ENCODE measurements at places on chromosomes 5 and 9.
A peak's percentile ranks its signal among the peaks of the same experiment; 100 is the strongest.

DNA sequence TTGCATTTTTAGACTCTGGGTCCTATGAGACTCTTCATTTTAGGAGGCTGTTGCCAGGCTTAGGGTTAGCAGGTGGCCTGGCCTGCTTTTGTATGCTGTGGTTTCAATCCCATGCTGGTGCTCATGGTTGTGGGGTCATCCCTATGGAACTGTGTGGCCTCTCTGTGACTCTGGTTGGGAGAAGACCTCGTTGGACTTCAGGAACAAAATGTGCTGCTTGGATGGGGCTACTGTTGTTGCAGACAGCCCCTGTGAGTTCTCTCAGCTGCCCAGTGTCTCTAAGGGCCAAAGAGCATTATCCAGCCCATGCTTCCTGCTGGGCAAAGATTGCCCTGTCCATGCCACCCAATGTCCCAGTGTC is 169.5 kb upstream of the S1PR3 start:
- no peak overlapping the region for H3K27ac ChIP-seq
- no peak for DNase-seq
- H3K4me3 ChIP-seq = no peak overlapping the region
- H3K36me3 ChIP-seq = no peaks in the 10 kb centered on the region
- peaks cover 30% of the 10 kb centered on the region for H3K27me3 ChIP-seq

- H3K4me1 ChIP-seq = no peaks in the 10 kb centered on the region
- H3K27me3 ChIP-seq = peaks cover 9% of the 10 kb centered on the region
- no peak overlapping the region for H3K4me3 ChIP-seq
- DNase-seq = no peak
- H3K36me3 ChIP-seq = no peaks in the 10 kb centered on the region
These were observed 13.2 kb upstream of the IRX4 start for GRCh38 chr5:1895739-1896420.

DNA sequence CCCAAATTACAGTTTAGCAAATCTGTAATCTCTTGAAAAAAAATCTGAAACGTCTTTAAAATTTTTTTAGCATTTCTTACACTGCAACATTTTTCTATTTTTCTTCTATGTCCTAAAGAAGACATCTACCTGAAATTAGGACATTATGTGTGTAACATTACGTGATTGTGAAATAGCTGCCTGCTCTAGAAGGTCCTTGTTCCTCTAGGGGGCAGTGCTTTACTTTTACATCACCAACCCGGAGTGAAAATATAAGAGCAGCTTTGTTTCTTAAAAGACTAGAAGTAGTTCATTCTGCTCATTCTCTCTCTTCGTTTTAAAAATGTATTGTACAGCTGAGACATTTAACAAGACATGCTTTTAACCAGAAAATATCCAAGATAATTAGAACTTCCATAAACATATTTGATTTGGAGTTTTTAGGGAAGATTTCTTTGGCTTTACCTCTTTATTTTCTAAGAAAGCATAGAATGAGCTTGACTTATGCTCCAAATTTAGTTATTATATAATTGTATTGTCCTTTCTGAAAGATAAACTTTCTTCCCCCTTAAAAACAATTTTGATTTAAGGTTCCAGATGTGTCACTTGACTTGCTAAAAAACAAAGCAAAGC is 48.1 kb upstream of the RIOK2 start:
- DNase-seq = peak; percentile 55
- no peak overlapping the region for H3K4me3 ChIP-seq
- H3K27me3 ChIP-seq = peaks cover 3% of the 10 kb centered on the region
- H3K36me3 ChIP-seq = no peaks in the 10 kb centered on the region
- H3K27ac ChIP-seq = no peak overlapping the region
- H3K4me1 ChIP-seq = no peaks in the 10 kb centered on the region

DNA sequence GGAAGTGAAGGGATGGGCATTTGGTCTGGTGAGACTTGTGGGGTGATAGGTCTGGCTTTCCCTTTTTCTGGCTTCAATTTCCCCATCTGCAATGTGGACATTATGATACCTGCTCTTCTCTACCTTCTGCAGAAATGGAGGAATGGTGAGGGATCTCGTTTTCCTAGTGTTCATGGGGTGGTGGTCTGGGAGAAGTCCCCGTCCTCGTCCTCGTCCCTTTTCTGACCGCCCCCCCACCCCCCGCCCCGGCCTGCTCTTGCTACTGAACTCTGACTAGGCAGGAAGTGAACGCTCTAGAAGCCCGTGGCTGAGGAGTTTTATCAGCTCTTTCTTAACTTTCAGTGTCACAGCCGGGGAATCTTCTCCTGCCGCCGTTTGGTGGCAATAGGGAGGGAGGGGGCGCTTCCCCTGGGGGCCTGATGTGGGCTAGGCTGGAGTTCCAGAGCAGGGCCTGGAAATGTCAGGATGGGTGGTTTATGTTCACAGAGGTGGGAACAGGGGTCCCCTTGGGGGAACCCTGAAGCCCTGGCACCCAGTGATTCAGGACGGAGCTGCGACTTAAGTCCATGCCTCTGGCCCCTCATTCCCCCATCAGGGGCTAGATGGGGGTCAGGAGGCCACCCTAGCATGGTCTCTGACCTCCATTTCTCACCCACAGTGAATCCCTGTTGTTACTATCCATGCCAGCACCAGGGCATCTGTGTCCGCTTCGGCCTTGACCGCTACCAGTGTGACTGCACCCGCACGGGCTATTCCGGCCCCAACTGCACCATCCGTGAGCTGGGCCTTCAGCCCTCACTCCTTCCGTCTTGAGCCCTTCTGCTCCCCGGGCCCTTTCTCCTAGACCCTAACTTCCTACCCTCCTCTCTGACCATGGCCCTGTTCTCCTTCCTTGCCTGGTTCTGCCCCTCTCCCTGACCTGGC is 6.7 kb downstream of the PTGS1 start:
- H3K36me3 ChIP-seq = no peaks in the 10 kb centered on the region
- no peak for DNase-seq
- no peak overlapping the region for H3K27ac ChIP-seq
- H3K4me3 ChIP-seq = no peak overlapping the region
- no peaks in the 10 kb centered on the region for H3K4me1 ChIP-seq

GRCh38 chr5:80871541-80871961 is 88.6 kb upstream of the RASGRF2 start:
- DNase-seq = peak; percentile 52
- H3K27ac ChIP-seq = no peak overlapping the region
- H3K36me3 ChIP-seq = peaks cover 30% of the 10 kb centered on the region
- no peak overlapping the region for H3K4me3 ChIP-seq
